ENCODE measurements at places on chromosomes 4 and X.

- DNase-seq, result no peak
Measured at GRCh38 chrX:100830547-100830946, 10.4 kb downstream of the CSTF2 start.

GRCh38 chrX:31224381-31225012, 152.7 kb upstream of the FTHL17 start:
- no peak for DNase-seq

DNA sequence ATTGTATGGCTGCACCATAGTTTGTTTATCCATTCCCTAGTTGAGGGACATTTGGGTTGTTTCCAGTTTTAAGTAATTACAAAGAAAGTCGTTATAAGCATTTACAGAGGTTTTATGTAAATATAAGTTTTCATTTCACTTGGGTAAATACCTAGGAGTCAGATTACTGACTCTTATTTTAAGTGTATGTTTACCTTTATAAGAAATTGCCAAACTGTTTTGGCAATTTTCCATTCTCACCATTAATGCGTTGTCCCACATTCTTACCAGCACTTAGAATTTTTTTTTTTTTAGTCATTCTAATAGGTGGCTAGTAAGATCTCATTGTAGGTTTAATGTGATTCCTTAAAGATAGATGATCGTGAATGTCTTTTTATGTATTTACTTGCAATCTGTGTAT, 121.5 kb upstream of the NR3C2 start:
- no peak for DNase-seq

DNA sequence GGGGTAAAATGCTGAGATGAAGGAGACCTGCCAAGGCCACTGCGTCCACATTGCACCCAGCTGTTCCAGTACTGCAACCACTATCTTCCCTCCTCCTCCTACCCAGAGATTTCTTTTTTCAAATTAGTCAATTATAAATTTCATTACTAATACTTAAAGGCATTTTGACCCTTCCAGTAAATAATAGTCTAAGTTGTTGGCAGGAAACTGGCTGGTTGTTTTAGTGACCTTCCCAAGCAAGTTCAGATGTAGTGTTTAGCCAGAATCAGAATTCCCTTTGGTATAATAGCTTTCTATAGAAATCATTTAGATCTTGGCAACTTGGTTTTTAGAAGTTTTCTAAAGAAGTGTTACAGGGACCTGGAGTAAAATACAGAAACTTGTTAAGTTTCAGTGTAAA, 66.0 kb downstream of the AASDH start:
- no peak for DNase-seq

DNA sequence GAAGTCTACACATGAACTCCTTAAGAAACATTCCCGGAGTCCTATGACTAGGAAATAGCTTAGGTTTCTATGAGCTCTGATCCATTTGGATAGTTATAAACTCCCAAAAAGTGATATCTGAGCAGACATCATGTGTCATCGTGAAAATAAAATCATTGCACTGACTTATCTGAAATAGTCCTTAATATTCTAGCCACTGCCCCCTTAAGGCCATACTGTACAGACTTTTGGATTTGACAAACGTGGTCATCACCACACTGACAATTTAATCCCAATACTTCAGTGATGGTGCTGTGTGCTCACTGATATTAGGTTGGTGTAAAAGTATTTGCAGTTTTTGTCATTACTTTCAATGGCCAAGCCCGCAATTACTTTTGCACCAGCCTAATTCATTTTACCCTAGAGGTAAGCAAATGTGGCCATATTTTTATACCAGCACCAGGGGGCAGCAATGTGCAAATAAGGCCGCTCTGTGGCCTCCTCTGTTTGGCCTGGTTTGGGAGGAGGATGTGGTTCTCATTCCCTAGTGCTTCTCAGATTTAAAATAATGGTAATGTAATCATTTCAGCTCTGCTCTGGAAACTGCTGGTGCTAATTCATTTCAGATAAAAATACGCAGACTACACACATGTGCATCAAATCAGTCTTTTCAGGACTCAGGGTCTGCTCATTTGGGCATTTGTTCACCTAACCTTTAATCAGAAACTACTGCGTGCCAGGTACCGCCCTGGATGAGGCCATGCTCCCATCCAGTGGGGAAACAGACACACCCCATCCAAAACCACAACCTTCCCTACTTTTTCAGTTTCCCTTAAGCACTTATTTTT, 196.4 kb upstream of the C1QTNF7 start:
- DNase-seq, result peak; percentile 79

GRCh38 chrX:53312946-53313727, 31.8 kb upstream of the IQSEC2 start:
- peak; percentile 62 for DNase-seq

DNA sequence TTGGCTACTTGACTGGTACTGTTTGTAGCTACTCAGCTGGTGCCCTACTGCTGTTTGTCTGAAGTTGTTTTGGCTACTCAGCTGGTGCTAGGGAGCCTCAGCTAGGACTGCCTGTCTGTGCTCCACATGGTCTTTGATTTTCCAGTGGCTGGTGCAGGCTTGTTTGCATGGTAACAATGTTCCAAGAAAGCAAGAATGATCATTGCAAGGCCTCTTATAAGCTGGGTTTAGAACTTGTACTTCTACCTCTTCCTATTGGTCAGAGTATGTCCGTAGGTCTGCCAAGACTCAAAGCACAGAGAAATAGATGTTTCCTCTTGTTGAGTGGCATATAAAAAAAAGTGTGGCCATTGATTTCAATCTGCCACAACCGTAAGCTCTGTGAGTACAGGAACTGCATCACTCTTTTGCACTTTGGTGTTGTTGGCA, 17.6 kb downstream of the NFKB1 start:
- no peak for DNase-seq

DNA sequence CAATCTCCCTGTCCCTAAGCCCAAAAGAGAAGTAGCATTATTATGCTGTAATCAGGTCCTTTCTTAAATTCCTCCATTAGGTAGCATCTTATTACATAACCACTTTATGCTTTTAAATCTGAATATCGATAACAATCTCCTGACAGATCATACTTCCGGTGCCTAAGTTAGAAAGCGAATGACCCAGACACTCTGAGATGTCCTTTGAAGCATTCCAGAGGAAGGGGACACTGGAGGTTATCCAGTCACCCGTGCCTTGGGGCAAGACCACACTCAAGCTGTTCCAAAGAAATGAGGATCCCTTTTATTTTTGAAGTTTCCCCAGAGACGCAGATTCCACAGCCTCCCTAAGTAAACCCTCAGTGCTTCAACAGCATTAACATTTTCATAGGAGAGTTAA, 125.7 kb downstream of the PALLD start:
- DNase-seq, result no peak

GRCh38 chr4:148292686-148293085, 149.5 kb downstream of the NR3C2 start:
- no peak for DNase-seq

DNA sequence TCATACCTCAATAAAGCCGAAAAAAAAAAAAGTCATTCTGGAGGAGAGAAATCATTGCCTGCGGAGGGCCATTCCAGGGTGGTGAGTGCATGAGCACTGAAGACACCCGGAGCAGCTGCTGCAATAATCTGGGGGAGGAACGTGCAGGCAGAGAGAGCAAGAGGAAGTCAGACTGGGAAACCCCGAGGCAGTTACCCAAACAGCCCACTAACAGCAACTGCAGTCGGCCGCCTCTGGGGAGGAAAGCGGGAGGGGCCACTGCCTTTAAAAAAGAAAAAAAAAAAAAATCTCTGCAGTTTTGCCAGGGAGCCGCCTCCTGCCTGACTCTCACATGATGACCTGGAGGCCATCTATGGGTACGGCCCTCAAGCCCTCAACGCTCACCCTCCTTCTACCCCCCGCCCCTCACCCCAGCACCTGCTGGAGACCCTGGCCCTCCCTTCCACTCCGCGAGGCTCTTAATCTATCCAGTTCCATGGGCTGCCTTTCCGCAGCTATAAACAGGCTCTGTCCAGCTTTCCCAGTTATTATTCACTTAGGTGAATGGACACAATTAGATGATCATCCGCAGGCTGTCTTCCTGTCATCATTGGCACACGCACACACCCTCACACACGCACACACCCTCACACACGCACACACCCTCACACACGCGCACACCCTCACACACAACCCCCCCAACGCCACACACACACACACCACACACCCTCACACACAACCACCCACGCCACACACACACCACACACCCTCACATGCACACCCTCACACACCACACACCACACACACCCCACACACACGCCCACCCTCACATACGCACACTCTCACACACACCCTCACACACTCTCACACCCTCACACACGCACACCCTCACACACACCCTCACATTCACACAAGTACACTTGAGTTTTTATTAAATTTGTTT, 3.4 kb upstream of the AVPR2 start:
- peak; percentile 87 for DNase-seq

- DNase-seq, result no peak
Measured at GRCh38 chrX:136810493-136810892, 29.8 kb upstream of the ARHGEF6 start.

DNA sequence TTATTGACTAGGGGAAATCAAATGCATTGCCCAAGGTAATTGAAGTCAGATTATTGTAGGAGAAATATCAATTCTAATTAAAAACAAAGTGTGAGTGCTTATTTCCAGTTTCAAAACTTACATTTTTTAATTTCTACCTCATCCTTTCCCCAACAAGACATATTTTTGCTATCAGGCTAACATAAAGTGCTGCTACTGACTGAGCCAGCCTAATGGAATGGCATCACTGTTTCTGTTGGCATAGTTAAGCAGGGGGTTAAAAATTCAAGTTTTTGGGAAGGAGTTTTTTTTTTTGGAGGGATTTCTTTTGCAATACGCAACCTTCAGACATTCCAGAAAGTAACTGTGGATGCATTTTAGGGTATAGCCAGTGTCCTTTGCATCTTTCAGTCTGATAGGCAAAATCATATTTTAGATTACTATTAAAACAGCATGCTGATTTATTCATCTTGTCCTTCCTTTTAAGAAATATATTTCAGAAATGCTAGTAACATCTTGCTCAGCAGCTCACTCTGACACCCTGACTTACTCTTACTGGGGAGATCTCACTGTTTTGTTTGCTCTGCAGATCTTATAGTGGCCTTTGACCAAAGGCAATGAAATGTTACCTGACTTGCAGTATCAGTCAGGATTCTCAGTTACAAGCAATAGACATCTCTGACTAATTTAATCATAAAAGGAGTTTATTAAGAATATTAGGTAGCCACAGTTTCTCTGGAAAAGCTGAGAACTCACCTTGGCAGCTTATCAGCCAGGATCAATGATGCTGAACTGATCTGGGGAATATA, 24.4 kb downstream of the GAB1 start:
- no peak for DNase-seq

DNA sequence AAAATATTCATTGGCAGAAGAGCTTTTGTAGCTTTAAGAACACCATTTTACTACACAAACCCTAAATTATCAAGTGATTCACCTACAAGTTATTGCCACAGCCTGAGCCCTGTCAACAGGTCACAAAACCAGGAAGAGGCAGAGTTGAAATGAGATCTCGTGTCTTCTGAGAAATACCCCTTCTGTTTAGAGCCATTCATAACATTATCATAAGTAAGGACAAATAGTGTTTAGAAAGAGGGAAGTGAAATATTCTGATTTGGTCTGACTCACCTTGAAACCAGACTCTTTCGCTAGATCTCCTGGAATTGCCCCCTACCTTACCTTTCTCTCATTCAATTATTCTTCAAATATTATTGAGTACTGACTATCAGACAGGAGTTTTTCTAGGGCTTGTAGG, 5.9 kb downstream of the ETDB start:
- DNase-seq, result peak; percentile 1

GRCh38 chrX:151816934-151817333, 82.4 kb downstream of the CNGA2 start:
- no peak for DNase-seq

GRCh38 chrX:110178179-110178865, 139.6 kb downstream of the AMMECR1 start:
- no peak for DNase-seq

Measured in OCI-LY7 (cell line).